ACHN (cell line): ENCODE measurements at places on chromosomes 12 and 14.

DNA sequence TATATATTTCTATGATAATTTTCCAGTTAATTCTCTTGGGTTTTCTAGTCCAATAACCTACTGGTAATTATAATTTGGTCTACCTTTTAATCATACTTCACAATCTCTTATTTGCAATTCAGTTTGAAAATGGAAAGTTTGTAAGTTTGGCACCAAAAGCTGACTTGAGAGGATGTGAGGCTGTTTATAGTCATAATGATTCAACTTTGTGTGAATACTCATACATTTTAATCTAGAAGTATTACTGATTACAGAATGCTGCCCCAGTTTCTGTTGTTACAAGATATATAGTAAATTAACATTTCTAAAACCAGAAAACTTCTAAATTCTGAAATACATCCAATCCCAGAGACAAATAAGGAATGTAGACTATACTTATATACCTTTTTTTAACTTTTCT is 158.2 kb downstream of the SLC38A4 start:
- DNase-seq = no peak

DNA sequence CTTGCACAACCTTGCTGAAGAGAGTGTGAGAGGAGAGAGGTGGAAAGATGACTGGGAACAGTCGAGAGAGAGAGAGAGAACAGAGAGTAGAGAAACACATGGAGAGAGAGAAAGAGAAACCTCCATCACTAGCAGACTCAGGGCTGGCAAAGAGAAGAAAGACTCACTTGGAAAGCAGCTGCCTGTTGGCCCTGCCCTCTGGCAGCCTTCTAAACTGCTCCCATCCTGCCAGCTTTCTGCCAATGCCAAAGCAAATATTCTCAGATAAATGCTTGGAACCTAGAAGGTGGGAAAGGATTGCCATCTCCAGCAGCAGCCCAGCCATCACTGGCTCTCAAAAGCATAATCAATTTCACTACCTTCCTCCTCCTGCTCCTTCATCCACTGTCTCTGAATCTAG is 107.9 kb upstream of the WSCD2 start:
- no peak for DNase-seq

GRCh38 chr14:97219431-97220017 is 422.3 kb downstream of the VRK1 start:
- DNase-seq = no peak

DNA sequence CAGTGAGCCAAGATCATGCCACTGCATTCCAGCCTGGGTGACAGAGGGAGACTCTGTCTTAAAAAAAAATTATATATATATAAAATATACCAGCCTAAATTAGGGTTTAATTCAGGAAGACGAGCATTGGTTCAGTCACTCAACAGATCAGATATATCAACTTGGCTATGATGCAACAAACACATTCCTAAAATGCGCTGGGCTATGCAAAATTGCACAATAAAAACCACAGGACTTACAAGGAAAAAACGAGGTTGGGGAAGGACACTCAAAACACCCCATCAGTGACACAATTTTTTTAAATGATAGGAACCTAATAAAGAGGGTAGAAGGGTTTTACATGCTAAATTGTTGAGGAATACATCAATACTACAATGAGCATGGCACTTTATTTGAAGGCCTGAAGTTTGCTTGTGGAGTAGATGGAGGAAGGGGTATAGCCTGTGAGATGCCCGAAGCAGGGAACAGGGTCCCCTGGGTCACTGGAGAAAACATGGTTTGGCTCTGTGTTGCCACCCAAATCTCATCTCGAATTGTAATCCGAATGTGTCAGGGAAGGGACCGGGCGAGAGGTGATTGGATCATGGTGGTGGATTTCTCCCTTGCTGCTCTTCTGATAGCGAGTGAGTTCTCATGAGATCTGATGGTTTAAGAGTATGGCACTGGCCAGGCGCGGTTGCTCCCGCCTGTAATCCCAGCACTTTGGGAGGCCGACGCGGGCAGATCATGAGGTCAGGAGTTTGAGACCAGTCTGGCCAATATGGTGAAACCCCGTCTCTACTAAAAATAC is 71.2 kb downstream of the TNFAIP2 start:
- peak; percentile 67 for DNase-seq

GRCh38 chr12:68930178-68930577 is 2.8 kb downstream of the CPM start:
- no peak for DNase-seq

DNA sequence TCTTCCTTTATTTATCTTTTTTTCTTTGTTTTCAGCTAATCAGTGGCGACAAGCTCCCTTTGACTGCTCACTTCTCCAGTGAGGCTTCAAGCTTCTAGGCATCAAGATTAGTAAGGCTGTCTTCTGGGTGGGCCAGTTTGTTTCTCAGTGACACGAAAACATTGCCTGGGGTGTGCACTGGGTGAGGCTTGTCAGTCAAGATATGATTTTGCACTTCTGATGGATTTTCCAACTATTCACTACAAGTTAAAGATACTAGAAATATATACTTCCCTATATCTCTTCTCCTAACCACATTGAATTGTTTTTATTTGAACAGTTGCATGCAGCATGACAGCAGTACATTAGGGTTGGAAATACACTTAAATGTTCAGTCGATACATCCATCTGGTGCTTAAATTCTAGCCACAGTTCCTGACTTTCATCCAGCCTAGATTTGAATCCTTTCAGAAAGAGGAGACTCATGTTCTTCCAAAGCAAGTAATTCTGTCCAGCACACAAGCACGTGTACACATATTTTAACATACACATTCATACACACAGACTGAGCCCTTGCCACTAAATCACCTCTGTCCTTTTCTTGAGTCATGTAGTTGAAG is 275.6 kb upstream of the NOVA1 start:
- no peak for DNase-seq

GRCh38 chr14:94998685-94999084 is 158.6 kb downstream of the DICER1 start:
- no peak for DNase-seq

DNA sequence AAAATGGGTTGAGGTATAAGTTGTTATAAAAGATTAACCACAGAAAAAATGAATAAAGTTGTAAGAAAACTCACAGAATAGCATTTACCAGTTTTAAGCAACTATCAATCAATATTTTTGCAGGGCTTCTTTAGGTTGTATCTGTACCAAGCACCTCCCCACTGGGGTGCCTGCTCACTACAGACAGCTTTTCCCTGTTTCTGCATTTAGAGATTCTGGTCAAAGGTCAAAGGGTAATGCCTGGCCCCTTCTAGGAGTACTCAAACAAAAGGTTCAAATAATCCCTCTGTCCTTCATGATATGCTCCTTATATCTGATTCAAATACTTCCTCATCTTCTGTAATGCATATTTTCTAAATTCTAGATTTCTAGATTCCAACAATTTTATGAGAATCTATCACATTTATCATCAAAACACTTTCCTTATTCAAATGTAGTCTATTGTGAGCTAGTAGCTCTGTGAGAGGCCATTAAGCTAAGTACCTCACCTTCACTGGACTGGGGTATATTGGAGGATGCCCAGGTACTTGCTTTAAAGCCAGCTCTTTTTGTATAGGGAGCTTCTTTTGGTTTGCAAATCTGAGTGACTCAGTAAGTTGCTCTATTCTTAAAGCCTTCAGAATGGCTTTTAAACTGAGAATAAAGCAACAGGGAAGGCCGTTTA is 120.7 kb upstream of the PTPRB start:
- DNase-seq = no peak

- DNase-seq = no peak
Observed at GRCh38 chr12:82866946-82867345, 180.2 kb downstream of the TMTC2 start.

DNA sequence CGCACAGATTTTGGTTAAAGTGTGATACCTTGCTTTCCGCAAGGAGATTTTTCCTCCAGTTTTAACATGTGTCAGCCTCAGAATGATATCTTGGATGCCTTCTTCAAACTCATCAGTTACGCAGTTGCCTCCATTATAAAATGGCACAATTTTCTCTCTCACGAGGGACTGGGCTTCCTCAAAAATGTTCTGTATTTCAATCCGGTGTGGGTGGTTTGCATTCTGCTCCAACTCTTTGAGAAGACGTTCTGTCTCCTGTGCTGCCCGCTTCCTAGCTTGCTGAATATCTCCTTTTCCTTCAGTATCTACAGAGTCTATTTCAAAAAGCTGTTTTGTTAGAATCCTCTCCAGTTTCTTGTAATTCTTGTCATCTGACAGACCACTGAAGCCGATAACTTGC is 1.8 kb downstream of the BAG5 start:
- no peak for DNase-seq

GRCh38 chr12:82479511-82479910 is 121.2 kb downstream of the METTL25 start:
- no peak for DNase-seq

DNA sequence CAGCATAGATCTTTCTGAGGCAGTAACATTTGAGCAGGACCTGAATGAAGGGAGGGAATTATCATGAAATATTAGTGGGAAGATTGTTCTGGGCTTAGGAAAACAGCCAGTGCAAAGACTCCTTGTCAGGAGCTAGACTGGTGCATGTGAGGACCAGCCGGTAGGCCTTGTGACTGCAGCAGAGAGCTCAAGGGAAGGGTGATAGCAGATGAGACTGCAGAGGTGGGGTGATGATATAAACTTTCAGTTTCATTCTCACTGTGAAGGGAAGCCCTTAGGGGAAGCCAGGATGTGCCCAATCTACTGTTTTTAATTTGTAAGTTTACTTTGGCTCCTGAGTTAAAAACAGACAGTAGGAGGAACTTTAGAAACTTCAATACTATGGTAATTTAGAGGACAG is 12.4 kb downstream of the IL22 start:
- no peak for DNase-seq

- DNase-seq = peak; percentile 87
Observed at GRCh38 chr12:58393152-58393551, 451.8 kb downstream of the ATP23 start.

GRCh38 chr14:34300882-34301734 is 160.9 kb downstream of the SPTSSA start:
- peak; percentile 50 for DNase-seq

- peak; percentile 87 for DNase-seq
Observed at GRCh38 chr12:94545935-94546771, 86.5 kb upstream of the CEP83 start.

DNA sequence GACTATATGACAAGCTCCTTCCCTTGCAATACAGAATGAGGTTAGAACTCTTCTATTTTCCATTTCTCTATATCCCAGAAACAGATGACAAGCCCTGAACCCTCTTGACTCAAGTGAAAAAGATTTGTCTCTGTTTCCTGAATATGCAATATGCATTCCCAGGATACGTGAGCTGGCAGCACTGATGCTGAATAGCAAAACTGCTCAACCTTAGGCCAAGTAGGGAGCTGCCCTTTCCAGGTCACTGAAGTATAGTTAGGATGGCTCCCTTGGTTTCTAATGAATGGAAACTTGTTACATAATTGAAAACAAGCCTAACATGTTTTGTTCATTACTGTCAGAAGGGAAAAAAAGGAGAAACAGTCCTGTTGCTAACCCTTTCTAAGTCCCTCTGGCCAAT is 47.9 kb upstream of the PLEKHG7 start:
- no peak for DNase-seq
